GM23338 (cell line): ENCODE measurements at places on chromosomes 5 and 9.

DNA sequence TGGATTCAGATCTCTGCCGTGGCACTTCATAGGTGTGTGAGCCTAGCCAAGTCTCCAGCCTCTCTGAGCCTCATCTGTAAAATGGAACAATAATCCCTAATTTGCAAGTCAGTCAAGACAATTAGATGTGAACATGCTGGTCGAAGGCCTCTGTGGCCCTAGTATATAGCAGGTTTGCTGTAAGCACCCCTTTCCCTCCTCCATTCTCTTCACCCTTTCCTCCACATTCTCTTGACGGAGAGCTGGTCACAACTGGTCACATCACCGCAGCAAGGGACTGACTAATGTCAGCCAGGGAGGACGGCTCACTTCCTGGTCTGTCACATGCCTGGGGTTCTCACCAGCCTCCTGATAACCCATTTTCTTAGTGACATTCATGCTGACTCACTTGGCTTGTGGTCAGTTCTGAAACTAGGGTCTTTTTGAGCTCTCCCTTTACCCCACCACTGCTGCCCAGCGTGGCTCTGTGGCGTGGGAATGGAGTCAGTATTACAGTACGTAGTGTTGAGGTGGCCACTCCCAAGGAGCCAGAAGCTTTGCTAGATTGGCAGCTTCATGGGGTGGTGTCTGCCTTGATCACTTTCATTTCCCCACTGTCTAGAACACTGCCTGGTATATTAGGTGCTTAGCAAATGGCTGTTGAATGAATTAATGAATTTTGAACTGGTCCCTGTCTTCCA, 47.8 kb downstream of the ERGIC1 start:
- no peak for DNase-seq

DNA sequence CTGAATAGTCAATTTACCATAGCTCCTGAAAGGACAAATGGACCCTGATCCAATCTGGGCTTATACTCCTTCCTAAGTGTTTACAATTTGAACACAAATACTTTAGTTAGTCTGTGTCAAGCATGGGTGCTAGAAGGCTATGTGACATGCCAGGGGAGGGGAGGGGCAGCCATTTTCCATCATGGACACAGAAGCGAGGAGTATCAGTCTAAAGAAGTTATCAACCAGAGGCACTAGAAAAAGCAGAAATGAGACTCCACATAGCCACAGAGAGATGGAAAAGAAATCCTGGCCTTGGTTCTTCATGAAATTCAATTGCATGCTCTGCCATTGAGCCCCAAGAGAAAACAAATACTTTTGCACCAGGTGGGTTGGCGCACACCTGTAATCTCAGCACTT, 61.8 kb downstream of the NR6A1 start:
- no peak for DNase-seq

GRCh38 chr9:106321394-106322180, 541.4 kb upstream of the ZNF462 start:
- no peak for DNase-seq

DNA sequence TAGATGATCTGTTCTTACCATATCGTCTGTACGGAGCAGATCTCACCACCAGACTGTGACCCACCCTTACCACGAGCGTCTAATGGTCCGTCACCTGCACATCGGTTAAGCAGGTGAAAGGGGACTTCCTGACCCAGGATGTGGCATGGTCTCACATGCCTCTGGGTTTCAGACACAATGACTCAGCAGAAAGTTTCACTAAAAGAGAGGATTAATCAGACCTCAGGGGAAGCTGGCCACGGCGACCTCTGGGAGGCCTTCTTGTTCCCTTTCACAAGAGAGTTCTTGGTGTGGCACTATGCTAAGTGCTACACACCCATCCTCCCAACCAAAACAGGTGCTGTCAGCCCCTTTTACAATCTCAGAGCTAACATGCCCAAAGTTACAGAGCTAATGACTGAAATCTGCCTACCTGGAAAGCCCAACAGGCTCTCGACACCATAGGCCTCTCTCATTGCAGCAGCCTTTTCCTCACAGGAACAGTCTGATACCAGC, 41.6 kb downstream of the ADAMTS12 start:
- peak; percentile 48 for DNase-seq

GRCh38 chr5:111377306-111377705, 135.0 kb downstream of the STARD4 start:
- DNase-seq, result no peak

- DNase-seq, result peak; percentile 60
These were observed 157.7 kb upstream of the SLC24A2 start for GRCh38 chr9:19946441-19947109.

DNA sequence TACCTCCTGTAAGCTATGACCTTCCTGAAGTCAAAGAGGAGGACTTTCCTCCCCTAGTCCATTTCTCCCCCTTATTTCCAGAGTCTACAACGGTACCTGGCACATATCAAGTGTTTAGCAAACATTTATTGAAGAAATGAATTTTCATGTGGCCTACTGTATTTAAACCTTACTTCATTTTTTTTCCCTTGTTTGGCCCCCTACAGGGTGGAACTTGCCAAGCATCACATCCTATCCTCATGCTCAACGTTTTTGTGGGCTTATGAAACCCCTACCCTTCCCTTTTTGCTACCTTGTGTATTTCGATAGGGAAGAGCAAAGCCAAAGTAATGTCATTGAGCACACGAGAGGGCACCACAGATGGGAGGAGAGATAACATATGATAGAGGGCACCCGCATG, 1857.8 kb upstream of the WWC1 start:
- peak; percentile 24 for DNase-seq

DNA sequence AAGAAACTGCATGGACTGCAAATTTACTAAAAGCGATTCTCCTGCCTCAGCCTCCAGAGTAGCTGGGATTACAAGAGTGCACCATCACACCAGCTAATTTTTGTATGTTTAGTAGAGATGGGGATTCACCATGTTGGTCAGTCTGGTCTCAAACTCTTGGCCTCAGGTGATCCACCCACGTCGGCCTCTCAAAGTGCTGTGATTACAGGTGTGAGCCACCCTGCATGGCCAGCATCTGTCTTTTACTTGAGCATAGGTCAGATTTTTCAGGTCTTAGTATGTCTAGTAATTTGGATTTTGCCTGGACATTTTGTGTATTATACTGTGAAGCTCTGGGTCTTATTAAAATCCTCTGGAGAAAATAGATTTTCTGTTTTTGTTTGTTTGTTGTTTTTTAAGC, 277.8 kb upstream of the VLDLR start:
- DNase-seq, result no peak

DNA sequence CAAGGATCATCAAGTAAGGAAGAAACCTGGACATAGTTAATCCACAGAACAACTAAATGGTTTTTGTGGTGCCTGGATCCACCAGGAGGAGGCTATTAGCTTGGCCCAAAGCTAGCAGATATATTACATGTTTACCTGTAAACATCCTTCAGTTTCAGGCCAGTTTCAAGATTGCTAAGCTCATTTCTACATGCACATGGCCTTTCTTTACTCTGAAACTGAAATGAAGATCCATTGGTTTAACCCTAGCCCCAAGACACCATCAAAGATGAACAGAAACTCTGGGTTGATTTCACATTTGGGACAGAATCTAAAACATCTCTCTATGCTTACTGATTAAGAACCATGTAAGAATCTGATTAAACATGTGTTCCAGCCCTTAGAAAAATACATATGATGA, 611.8 kb downstream of the TLE1 start:
- no peak for DNase-seq

DNA sequence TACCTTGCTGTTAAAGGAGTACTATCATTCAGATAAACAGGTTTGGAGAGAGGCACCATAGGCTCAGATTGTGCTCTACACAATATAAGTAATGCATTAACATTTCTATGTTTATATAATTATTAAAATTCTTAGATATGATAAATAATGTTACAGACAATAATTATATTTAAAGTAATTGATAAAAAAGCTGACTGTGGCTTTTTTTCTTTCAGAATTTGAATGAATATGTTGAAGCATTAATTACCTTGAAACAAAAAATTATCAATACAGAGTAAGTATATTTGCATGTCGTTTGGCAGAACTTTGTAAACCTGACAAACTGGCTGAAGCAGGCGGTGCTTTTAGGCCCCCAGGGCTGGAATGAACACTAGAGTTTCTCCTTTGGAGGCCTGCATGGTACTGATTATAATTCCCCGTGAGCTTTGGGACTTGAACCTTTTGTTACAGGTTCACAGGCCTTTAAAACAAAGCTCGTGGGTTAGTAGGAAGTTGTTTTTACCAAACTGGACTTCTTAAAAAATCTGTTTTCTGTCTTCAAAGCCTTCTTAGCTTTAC, 13.8 kb downstream of the ICE1 start:
- no peak for DNase-seq

- no peak for DNase-seq
These were observed 24.8 kb downstream of the SARDH start for GRCh38 chr9:133713150-133713959.

DNA sequence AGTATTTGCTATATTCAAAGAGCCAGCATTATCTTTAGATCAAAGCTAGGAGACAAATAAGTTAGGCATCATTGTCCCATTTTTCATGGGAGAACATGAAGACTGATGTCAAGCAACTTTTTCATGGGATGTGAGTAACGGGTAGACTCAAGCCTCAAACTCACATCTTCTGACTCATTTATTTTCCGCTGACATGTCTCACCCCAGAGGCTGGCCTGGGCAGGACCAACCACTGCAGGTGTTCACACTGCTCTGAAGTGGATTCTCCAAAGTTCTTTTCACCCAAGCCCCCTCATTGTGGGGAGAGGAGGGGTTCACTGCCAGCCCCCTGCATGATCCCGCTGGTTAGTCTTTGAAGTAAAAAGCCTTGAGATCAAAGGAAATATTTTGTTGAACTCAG, 34.9 kb upstream of the BASP1 start:
- no peak for DNase-seq

- no peak for DNase-seq
These were observed 70.2 kb upstream of the TUT7 start for GRCh38 chr9:86424251-86424891.

DNA sequence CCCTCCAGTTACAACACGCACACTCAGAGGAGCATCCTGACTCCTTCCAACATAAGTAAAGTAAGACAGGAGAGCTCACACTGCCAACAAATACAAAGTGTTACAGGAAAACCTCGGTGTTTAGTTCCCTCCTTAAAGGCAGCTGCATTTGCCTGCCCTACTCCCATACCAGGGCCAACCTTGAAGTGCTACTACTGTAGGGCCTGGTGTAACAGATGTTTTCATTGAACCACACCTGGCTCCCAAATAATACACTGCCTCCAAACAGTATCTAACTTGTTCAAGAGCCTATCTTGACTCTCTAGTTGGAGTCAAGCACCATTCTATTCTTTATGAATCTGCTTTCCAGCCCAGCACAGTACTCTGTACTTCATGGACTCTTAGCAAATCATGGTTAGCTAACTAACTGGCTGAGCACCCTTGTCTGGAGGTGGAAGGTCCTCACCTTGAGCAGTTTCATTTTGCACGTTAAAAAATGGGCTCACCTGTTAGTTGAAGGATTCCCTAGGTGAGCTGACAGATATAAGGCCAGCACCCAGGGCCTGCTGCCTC, 34.6 kb downstream of the TTC39B start:
- DNase-seq, result no peak

DNA sequence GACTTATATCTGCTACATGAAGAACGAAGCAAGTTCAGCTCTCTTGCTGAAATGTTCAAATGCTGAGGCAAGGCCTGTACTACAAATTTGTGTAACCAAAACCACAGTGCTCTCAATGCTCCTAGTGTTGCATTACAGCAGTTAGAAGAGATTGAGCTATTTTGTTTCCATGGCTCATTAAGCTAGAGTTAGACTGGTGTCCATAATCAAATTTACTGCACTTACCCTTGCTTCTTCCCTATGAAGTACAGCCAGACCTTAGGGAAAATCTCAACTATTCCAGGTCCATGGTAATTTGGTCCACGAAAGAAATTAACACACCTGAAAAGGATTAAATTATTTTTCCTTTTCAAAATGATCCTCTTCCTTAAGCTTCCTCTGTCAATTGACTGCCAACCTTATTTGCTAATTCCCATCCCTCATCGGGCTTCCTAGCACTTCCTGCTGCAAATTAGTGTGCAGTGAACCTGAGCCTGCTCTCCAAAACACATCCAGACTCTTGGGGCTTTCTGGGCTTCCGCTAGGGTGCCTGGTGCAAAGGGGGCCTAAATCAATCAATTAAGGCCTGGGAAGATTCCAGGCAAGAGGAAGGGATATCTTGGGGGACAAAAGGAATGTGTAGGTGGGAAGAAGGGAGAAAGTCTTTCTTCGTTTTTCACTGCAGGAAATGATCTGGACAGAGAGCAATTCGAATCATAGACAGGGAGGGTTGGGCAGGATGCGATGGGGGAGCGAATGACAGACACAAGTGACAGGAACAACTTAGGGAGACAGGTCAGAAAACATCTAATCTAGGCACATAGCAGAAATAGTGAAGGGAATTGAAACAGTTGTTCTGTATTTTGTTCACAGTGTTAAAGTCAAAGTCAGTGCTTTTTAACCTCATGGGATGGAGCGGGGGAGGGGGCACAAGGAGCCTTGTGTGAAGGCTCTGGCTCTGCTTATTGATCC, 542.4 kb downstream of the RAB3C start:
- peak; percentile 46 for DNase-seq

DNA sequence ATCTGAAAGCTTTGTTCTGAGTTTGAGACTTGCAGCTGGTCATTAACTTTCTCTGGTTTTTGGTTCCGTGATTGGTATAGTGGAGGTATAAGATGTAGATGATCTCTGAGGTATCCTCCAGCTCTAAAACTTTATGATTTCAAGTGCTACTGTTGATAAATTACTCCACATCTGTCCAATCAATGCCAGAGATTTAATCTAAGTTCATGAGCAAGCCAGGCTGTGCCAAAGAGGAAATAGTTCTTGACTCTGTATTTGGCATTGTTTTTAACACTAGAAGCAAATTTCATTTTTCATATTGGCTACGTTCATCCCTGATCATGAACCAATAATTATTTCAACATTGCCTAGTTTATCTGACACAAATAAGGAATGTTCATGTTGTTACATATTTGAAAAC, 28.5 kb upstream of the CHD1 start:
- DNase-seq, result no peak

GRCh38 chr9:274406-274805, 59.7 kb downstream of the DOCK8 start:
- no peak for DNase-seq

DNA sequence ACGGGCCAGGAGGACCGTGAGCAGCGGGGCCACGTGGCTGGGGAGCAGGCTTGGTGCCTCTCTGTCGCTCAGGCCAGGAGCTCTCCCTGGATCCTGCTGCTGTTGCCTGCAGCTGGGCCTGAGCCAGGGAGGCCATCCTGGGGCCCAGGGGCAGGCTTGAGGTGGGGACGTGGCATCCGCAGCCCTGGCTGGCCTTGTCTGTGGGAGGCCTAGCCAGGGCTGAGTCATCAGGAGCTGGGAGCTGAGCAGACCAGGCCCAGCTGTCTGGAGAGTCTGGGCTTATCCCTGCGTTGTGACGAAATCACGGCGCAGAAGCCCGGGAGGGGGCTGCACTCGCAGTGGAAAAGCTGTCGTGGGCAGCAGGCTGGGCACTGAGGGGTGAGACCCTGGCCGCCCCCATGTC, 138.8 kb upstream of the COL5A1 start:
- DNase-seq, result no peak

DNA sequence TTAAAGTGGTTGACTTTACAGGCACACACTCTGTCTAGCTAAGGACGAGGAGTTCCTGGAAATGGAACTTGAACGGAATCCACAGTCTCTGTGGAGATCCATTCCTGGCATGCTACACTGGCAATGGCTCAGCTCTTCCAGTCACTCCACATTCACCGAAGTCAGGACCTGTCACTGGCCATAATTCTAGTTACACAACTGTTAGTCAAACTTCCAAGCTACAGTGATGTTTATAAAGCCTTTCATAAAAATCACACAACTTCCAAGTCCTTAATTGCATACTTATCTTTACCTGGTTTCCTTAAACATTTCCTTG, 15.7 kb downstream of the CDC14B start:
- DNase-seq, result no peak

- DNase-seq, result no peak
These were observed 16.8 kb downstream of the IL33 start for GRCh38 chr9:6232336-6232945.
